ENCODE measurements at places on chromosomes 2 and 18.

DNA sequence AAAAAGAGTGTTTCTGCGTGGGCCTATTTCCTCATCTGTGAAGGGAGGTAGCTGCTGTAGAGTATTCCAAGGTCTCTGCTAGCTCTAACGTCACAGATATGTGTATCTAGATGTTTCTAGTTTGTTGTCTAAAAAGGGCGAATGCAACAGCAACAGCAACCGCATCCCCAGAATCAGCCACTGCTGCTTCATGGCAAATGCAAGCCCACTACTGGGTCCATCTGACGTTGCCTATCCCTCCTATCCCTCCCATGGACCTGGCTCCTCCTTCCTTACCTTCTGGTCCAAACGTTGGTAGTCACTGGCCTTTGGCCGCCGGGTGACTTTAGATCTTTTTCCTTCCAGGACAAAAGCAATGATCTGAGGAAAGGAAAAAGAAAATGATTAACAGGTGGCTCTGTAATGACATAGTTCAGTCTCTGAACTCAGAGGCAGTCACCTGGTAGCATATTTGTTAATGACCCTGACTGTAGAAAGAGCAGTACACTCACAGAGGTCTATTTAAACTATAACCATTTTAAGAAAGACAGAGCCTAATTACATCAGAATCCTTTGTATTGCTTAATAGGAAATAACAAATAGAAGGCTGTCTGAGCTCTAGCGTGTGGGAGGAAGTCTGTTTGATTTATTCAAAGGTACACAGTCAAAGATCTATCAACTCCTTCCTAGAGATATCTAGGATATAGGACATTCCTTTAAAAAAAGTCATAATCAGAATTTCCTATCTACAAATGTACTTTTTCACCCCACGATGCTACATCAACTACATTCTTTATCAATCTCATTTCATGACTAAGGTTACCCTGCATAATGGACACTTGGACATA is 2.9 kb downstream of the TGOLN2 start:
- DNase-seq, result peak; percentile 63

GRCh38 chr18:37631422-37631821 is 65.8 kb upstream of the CELF4 start:
- no peak for DNase-seq

DNA sequence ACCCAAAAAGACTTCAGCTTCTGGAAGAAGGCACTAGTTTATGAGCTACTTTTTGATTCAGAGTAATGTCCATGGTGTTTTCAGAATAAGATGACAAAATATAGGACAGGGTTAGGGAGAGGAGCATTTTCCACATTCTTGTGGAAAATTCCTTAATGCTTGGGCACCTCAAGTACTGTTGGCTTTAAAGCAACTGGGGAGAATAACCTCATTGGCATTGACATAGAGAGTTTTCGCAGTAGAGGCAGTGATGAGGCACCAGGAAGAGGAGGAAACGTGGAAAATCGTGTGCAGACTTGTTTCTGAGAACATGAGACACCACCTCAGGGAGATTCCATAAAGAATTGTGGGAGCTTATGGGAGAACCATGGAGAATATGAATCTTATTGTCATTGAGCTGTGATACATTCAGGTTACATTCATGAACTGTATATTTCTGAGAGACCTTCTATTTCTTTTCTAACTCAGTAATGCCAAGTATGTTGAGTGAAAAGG is 929.0 kb upstream of the NRXN1 start:
- DNase-seq, result no peak

DNA sequence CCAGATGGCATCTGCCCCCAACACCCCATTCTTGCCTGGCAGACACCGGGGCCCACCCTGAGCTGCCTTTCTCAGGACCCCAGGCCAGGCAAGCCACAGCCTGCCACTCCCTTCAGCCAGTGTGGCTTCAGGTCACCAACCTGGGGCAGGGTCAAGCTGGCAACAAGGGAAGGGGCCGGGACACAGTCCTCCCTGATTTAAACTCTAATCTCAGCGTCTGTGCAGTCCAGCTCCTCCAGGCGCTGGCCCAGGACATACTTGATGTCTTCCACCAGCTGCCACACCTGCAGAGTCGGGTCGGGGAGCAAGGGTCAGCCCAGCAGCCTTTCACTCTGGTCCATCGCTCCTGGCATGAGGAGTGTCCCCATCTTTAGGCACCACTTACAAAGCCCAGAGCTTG is 29.0 kb upstream of the ALPP start:
- no peak for DNase-seq
